Ovary (tissue), 10 donors: ENCODE measurements at places on chromosomes 2 and 18. TPM values are rescaled to one million over a fixed set of nuclear protein-coding genes. Genes with fewer than 3 reads are reported as not detected.
A peak's percentile ranks its signal among the peaks of the same experiment; 100 is the strongest.

- no peak overlapping the region for H3K4me3 ChIP-seq
- DNase-seq: no peak
- no peaks in the 10 kb centered on the region for H3K4me1 ChIP-seq
- no peak overlapping the region for H3K27ac ChIP-seq
These were observed 30.9 kb upstream of the SERPINB12 start for GRCh38 chr18:63511285-63511684.

The SLC9A4 gene
- total RNA-seq: 0.13 TPM

DNA sequence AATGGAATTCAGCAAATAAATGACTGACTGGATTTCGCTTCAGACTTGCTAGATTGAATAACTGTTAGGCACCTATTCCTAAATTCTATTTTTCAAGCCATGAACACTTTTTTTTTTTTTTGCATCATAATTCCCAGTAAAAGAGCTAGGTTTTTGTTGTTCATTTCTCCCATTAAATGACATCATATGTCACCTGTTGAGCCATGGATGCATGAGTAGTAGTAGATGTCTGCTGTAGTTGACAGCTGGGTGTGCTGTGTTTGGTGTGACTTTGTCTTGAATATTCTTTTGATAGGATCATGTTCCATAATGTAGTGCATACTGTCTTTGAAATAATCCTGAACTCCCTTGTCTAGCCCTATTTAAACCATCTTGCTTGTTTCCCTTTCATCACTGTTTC lies 115.2 kb downstream of the RAB3GAP1 start:
- no peaks in the 10 kb centered on the region for H3K27me3 ChIP-seq
- no peak overlapping the region for H3K27ac ChIP-seq
- no peak for DNase-seq
- H3K4me3 ChIP-seq: no peak overlapping the region

GRCh38 chr2:181461056-181461997 lies 4.1 kb downstream of the ITGA4 start:
- H3K27me3 ChIP-seq: no peaks in the 10 kb centered on the region
- DNase-seq: no peak
- H3K4me1 ChIP-seq: peaks cover 4% of the 10 kb centered on the region
- no peak overlapping the region for H3K4me3 ChIP-seq
- no peaks in the 10 kb centered on the region for H3K36me3 ChIP-seq
- no peak overlapping the region for H3K27ac ChIP-seq

The SERPINB4 gene
- not detected for total RNA-seq

The DNPEP gene
- total RNA-seq: 67.6 TPM

DNA sequence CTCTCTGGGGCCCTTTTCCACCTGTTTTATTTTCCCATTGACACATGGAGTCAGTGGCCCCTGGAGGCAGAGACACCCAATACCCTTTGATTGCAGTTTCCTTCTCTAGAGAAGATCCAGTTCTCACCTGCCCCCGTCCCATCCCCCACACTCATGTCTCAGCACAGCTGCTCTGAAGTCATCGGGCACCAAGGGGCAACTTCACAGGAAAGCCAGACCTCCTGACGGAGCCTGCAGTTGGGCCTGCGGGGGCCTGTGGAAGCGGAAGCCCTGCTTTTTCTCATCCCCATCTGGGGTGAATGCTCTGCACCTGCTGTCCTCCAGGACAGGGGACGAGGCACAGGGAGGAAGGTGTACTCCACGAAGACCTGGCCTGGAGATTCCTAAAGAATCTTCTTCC lies 308.3 kb upstream of the EPAS1 start:
- H3K4me3 ChIP-seq: no peak overlapping the region
- no peak for DNase-seq
- no peaks in the 10 kb centered on the region for H3K27me3 ChIP-seq
- no peak overlapping the region for H3K27ac ChIP-seq
- no peaks in the 10 kb centered on the region for H3K36me3 ChIP-seq
- H3K4me1 ChIP-seq: peaks cover 7% of the 10 kb centered on the region

GRCh38 chr2:234635284-234635683 lies 138.4 kb upstream of the ARL4C start:
- DNase-seq: no peak
- H3K4me3 ChIP-seq: no peak overlapping the region
- no peak overlapping the region for H3K27ac ChIP-seq
- H3K4me1 ChIP-seq: no peaks in the 10 kb centered on the region
- H3K27me3 ChIP-seq: no peaks in the 10 kb centered on the region
- H3K36me3 ChIP-seq: no peaks in the 10 kb centered on the region

DNA sequence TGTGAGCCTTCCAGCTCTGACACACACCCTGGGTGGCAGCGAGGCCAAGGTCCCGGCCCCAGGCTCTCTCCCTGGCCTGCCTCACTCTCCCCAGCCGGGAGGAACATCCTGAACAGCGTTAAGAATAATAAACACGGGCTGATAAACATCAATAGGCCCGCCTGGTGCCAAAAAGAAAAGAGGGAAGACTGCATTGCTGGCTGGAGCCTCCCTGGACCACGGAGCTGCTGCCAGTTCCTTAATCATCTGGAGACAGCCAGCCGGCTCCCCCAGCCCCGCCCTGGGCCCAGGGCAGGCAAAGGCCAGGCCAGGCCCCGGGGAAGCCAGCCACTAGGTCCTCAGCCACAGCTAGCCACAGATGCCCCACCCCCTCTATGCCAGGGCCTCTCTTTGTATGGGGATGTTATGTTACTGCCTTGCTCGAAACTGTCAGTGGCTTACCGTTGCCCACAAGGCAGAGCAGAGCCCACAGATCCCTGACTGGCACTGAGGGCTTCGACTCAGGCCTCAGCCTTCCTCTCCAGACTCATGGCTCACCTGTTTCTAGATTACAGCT lies 293.7 kb downstream of the DYSF start:
- no peaks in the 10 kb centered on the region for H3K36me3 ChIP-seq
- H3K27ac ChIP-seq: no peak overlapping the region
- no peak overlapping the region for H3K4me3 ChIP-seq
- no peaks in the 10 kb centered on the region for H3K27me3 ChIP-seq
- no peaks in the 10 kb centered on the region for H3K4me1 ChIP-seq

DNA sequence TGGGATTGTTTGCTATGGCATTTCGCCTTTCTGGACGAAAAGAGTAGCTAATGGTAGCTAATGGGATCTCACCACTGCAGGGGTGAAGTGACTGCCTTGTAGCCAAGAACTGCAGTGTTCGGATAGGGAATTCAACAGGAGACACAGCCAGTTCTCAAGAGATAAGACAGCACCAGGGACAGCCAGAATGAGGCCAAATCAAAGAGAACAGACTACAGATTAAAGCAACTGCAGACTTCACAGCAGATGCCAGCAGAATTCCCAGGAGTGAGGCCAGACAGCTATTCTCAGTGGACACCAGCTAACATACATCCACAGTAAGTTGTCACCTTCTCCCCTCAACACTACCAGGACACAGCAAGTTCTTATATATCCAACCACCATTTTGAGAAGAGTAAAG lies 124.0 kb downstream of the PLA2R1 start:
- H3K4me1 ChIP-seq: peaks cover 5% of the 10 kb centered on the region
- DNase-seq: peak; percentile 38
- H3K4me3 ChIP-seq: no peak overlapping the region
- no peak overlapping the region for H3K27ac ChIP-seq
- H3K36me3 ChIP-seq: no peaks in the 10 kb centered on the region
- no peaks in the 10 kb centered on the region for H3K27me3 ChIP-seq

DNA sequence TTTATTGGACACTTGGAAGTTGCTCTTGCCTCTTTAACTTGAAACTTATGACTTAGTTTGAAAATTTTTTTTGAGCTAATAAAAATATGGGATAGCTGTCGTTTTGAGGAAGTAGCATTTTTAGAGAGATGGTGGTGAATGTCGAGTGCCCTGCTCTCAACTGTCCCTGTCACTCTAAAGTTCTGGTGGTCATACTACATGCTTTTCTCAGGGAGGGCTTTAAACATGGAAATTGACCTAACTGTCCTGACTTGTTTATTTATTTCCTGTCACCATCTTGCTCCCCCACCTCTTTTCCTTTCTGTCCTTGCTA lies 16.0 kb downstream of the CEP192 start:
- no peaks in the 10 kb centered on the region for H3K36me3 ChIP-seq
- H3K4me3 ChIP-seq: no peak overlapping the region
- DNase-seq: no peak
- H3K27ac ChIP-seq: no peak overlapping the region

The LYPD6 gene
- 2.4 TPM for total RNA-seq

The RSAD2 gene
- 6.4 TPM for total RNA-seq

The CCBE1 gene
- total RNA-seq: 109 TPM

DNA sequence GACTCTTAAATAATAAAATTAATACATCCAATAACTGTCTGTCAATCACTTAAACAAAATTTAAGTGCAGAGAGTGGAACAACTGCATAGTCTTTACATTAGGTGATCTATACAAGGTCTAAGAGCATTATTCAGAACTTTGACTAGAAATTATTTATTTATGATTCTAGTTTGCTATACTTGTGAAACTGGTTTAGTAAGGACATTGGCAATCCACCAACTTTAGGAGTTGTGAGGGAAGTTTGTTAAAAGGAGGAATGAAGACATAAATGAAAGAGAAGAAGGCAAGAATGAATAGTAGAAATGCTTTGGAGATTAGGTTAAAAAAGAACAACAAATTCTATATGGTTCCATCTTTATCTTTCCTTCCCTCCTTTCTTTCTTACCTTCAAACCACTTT lies 217.5 kb downstream of the GPD2 start:
- H3K27me3 ChIP-seq: no peaks in the 10 kb centered on the region
- H3K4me1 ChIP-seq: no peaks in the 10 kb centered on the region
- no peak overlapping the region for H3K4me3 ChIP-seq
- H3K36me3 ChIP-seq: no peaks in the 10 kb centered on the region
- no peak overlapping the region for H3K27ac ChIP-seq
- DNase-seq: no peak

GRCh38 chr2:28406276-28407096 lies 13.8 kb downstream of the FOSL2 start:
- peaks cover 3% of the 10 kb centered on the region for H3K36me3 ChIP-seq
- no peak for DNase-seq
- no peak overlapping the region for H3K4me3 ChIP-seq

DNA sequence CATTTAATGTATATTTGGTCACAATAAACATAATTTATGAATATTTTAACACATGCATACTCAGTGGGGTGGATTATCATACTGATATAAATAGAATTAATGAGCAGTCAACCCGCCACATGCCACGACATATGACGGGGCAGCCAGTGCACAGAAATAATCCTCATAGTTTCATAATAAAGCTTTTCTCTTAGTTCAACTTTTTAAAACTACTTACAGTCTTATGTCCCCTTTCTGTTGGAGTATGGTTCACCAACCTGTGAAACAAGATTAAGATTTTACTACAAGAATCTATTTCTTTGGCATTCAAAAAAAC lies 75.6 kb upstream of the ETAA1 start:
- DNase-seq: no peak
- H3K36me3 ChIP-seq: no peaks in the 10 kb centered on the region
- no peak overlapping the region for H3K4me3 ChIP-seq
- H3K27ac ChIP-seq: no peak overlapping the region

DNA sequence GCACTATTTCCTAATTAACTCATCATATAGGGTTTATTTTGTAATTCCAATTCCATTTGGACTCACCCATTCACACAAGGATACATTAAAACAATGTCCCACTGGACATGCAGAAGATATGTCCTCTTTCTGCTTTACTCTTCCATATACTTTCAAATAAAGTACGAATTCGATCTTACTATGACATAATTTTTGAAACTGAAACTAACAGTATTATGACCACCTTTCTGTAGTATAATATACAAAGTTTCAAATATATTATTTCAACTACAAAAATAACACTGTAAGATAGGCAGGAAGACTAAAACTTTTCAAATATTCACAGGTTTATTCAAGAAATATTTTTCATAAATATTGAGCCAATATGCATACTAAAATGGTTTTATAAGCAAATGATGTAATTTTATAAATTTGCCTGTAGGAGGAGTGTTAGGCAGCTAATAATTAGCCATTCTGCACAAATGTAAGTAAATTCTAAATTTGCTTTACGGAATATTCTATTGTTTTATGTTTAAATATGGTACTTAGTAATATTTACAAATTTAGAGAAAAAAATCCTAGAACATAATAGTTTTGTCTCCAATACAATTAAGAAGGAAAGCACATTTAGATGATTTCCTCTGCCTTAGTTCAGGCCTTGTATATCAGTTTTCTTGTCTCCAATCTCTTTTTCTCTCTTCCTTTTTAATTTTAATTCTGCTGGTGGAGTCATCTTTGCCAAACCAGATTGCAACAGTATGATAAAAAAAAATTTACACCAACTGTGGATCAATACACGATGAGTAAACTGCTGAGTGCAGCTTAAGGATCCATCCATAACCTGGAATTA lies 85.9 kb downstream of the CERKL start:
- DNase-seq: no peak
- no peaks in the 10 kb centered on the region for H3K36me3 ChIP-seq
- no peaks in the 10 kb centered on the region for H3K4me1 ChIP-seq
- no peak overlapping the region for H3K27ac ChIP-seq
